NCI-H510A treated with DMSO at 0.1 percent for 48 hours (cell line): ENCODE measurements at places on chromosomes 4 and X.

DNA sequence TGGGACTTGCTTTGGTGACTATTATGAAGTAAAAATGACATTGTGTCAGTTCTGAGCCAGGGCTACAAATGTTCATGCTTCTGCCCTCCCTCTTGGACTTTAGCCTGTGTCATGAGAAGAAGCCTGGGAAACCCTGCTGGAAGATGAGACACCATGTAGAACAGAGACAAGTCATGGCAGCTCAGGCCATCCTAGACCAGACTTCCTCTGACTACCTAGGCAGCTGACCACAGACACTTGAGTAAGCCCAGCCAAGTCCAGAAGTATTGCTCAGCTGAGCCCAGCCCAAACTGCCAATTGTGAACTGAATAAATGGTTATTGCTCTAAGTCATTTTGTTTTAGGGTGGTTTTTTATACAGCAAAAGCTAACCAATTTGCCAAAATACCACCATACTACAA, 467.6 kb upstream of the CNKSR2 start:
- DNase-seq, result no peak

DNA sequence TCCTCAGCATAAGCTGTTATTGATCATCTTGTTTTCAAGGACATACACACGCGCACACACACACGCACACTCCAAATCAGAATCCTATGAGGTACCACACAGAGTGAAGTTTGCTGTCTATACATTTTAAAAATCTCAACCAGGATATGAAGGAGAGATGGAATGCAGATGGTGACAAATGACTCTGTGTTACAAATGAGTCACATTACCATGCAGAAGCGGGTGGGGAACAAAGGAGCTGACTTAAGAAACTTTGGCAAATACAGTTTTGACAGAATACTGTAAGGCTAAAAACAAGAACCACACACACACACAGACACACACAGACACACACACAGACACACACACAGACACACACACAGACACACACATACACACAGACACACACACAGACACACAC, 81.7 kb downstream of the RELL1 start:
- no peak for DNase-seq

DNA sequence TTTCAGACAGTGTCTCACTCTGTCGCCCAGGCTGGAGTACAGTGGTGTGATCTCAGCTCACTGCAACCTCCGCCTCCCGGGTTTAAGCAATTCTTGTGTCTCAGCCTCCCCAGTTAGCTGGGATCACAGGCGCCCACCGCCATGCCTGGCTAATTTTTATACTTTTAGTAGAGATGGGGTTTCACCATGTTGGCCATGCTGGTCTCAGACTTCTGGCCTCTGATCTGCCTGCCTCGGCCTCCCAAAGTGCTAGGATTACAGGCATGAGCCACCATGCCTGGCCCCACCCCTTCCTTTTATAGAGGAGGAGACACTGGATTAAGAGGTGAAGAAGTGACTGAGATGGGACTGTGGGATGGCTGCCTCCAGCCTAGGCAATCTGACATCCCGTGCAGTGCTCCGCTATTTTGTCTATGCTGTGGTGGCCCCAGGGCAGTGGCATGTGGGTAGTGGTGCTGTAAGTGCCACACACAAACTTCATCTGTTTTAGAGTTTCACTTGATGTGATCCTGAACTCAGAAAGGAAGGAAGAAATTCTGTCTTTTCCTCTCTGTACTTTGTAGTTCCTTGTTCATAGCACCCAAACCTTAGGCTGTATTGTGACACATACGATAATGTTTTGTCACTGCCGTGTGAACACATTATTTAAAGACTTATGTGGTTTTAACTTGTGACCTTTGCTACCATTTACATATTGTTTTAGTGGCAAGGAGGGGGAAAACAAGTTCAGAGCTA, 48.9 kb downstream of the FNIP2 start:
- no peak for DNase-seq

- no peak for DNase-seq
Observed at GRCh38 chr4:100166297-100167039, 23.8 kb downstream of the DDIT4L start.

- DNase-seq, result no peak
Observed at GRCh38 chr4:61741327-61742096, 541.4 kb downstream of the ADGRL3 start.

GRCh38 chr4:48290146-48290772, 20.6 kb upstream of the TEC start:
- DNase-seq, result no peak

- DNase-seq, result no peak
Observed at GRCh38 chr4:107799669-107800450, 24.9 kb upstream of the SGMS2 start.

DNA sequence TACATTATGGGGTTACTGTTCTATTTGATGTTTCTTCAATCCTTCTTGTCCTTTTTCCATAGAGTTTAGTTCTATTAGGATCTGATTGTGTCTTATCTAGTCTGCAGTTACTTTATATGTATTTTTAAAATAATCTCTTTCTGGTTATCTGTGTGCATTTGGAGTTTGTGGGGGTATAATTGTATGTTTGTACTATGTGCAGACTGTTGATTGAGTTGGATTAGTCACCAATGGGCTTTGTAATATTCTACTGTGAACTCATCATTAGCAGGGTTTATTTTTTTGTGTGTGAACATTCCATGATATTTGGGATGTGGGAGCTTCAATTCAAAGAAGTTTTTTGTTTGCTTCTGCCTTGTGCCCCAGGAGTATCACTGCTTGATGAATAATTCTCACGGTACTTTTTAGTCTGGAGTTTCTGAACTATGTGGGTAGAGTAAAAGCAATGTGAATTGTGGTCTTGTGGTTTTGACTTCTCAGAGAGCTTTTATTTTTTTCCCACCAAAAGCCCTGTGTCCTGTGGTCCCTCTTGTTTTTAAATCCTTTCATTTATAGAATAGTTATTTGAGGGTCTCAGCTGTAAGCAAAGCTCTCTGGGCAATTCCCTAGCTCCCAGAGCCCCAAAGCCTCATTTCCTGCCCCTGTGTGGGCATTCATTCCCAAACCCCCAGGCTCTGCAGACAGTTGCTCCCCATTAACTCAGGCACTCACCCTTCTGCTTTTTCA, 127.8 kb downstream of the PHKA2 start:
- DNase-seq, result no peak

DNA sequence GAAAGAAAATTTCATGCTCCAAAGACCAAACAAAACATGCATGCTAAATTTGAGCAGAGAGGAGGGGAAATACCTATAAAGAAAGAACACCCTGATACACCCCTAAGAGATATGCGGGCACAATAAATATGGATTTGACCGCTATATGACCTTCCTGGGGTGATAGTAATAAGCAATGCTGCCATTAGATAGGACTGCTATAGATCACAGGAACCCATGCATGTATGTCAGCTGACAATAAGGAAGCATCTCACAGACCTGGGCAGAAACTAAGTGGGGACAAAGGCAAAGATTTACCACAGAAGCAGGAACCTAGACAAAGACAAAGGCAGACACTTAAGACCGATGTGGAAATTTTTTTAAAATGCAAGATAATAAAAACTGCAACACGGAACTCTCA, 21.3 kb downstream of the ZNF721 start:
- DNase-seq, result no peak

GRCh38 chr4:185865901-185866328, 53.9 kb upstream of the SORBS2 start:
- DNase-seq, result peak; percentile 6

DNA sequence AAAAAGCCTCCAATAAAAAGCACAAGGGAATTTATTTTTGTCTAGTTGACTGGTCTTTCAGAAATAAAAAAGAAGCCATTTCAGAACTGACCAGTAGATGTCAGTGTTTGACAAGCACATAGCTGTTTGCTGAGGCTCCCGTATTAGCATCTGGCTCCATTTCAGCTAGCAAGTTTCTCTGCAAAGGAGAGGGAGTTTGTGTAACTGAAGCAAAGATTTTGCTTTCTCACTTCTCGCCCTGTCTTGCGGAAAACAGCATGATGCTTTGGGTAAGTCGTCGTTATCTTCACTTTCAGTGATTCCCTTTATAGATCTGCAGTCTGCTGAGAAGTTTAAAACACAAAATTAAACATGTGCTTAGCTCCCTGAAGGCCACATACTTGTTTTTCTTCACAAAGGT, 85.5 kb downstream of the CT47B1 start:
- peak; percentile 77 for DNase-seq

DNA sequence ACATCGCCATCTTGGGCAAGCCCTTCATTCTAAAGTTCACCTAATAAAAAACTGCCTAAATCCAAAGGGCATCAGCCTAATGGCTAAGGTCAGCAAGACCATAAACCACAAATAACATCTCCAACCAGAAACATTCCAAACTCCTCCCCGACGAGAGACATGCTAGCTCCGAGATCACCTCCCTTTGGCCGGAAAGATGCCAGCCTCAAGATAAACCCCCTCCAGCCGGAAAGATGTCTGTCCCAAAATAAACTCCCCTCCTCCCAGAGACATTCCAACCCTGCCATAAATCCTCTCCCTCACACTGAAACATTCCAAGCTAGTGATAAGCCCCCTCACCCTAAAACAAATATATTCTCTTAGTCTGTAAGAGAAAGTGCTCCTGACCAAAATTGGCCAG, 13.3 kb upstream of the DYNLT3 start:
- DNase-seq, result no peak

GRCh38 chr4:17068891-17069290, 170.4 kb upstream of the LDB2 start:
- DNase-seq, result no peak

- DNase-seq, result no peak
Observed at GRCh38 chrX:134821370-134821769, 163.1 kb upstream of the PLAC1 start.

- DNase-seq, result no peak
Observed at GRCh38 chr4:15755321-15756155, 22.6 kb upstream of the CD38 start.

- DNase-seq, result no peak
Observed at GRCh38 chrX:40531056-40531826, 49.5 kb upstream of the ATP6AP2 start.

DNA sequence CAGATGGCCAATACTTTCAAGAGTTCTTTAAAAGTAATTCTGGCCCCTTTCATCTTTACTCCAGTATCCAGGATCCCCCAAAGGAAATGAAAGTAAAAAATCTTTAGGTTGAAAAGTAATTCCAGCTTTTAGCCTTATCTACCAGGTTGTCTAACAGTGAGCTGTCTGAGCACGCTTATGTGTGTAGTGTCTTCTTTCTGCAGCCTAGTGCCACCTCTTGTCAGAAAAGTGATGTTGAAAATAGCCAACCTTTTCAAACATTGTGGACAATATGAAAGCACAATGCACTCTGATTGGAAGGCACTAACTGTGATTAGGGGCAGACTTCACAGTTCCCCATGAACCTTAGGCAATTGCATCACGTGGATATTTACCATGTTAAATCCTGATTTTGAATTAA, 92.1 kb downstream of the RELL1 start:
- no peak for DNase-seq

DNA sequence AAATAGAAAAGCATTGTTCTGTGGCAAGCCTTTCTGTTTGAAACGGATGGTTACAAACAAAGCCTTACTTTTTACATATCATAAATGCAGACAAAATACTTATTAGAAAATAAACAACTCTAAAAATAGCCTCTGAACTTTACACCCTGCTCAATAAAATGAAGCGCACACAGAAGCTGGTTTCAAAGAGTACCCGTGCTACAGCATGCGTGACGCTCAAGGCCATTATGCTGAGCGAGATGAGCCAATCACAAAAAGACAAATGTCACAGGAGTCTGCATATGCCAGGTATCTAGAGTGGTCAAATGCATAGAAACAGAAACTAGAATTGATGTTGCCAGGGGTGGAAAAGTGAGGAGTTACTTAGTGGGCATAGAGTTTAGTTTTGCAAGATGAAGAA, 326.5 kb upstream of the GATB start:
- peak; percentile 23 for DNase-seq

- DNase-seq, result no peak
Observed at GRCh38 chr4:109973529-109973905, 60.8 kb downstream of the EGF start.

DNA sequence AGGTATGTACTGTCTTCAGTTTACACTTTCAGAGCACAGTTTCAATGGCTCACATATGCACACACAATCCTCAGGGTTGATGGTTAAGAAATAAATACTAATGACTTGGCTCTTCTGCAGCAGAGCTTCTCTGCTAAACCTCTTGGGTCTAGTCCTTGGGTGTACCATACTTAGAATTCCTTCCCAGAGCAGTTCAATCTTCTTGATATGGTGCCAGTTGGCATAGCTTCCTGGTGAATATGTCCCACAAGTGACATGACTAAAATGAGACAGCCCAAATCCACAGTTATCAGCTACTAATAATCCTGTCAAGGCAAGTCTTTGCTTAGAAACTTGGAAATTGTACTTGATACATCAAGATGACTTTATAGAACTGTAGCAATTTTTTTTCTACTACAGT, 654.4 kb downstream of the IQCM start:
- no peak for DNase-seq

GRCh38 chrX:35090801-35091200, 148.2 kb downstream of the FAM47B start:
- DNase-seq, result no peak

DNA sequence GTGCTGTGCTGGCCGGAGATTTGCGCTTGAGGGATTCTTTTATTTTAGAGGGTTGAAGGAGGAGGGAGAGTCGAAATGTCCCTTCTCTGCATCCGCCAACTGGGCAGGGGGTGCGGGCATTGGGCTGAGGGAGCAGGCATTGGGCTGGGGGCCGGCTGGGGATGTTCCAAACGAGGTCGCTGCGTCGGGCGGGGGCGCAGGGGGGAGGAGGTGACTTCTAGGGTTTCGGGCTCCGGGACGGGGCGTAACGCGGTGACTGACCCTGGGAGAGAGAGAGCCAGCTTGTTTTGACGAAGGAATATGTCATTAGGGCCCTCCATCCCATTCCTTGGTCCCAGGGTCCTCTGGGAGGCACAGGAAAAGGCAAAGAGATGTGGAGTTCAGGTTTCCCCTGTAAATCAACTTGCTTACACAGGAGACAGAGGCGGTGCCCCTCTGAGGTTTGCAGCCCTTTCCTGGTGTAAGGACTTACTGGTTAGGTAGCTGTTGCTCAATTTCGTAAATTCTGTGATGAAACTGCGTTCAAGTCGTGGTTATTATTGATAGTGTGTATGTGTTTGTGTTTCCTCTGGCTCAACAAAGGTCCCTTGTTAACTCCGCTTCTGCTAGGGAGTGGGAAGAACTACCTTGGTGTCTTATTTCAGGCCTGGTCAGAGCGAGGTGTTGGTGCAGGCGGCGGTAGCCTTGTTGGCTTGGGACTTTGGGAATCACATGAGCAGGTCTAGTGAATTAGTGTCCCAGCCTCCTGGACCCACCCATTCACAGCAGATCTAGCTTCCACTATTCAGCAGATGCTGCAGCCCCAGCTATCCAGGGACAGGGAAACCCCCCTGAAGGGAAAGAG, 716 bp downstream of the FHIP1A start:
- peak; percentile 64 for DNase-seq

DNA sequence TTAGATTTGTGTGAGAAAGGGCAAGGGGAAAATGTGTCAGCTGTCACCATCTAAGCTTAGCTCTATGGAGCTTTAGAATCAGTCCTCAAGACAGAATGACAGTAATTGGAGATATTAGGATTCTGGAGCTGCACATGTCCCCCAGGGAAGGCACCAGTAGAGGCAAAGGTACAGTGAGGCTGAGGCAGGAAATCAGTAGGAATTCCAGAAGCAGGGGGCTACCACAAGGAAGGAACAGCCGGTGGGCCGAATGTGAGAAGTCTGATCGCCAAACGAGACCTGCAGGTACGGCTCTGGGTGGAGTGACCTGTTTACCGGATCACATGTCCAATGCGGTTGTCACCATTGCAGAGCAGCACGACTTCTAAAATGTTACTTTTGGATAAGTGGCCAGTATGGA, 52.6 kb downstream of the RNF150 start:
- DNase-seq, result no peak

- no peak for DNase-seq
Observed at GRCh38 chrX:47196098-47196497, 2.5 kb downstream of the UBA1 start.
